Activated naive CD4-positive, alpha-beta T cell (primary cell): ENCODE measurements at places on chromosomes 2 and 18.

DNA sequence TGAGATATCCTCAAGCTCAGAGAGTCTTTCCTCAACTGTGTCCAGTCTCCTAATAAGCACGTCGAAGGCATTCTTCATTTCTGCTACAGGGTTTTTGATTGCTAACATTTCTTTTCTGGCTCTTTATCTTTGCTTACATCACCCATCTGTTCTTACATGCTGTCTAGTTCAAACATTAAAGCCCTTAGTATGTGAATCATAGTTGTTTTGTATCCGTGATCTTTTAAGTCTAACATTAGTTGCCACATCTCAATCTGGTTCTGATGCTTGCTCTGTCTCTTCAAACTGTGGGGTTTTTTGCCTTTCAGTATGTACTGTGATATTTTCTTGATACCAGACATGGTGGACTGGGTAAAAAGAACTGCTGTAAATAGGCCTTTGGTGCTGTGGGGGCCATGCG lies 235.2 kb downstream of the SH3RF3 start:
- DNase-seq = no peak

- DNase-seq = no peak
Measured at GRCh38 chr2:126996378-126996699, 97.6 kb downstream of the TEX51 start.

DNA sequence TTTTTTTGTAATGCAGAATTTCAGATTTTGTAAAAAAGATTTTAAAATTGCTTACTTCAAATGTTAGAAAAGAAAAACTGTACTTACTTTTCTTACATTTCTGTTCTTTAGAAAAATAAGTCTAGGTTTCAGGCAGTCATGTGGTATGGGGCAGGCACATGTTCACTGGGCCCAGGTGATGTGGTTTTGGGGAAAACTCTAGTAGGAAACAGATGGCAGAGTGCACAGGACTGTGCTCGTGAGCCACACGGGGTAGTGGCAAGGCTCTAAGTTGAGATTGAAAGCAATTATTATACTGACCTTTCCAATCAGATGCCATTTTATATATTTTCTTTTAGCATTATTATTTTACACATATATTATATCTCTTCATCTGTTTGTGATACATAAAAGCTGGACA lies 1036.9 kb upstream of the TMEFF2 start:
- no peak for DNase-seq

DNA sequence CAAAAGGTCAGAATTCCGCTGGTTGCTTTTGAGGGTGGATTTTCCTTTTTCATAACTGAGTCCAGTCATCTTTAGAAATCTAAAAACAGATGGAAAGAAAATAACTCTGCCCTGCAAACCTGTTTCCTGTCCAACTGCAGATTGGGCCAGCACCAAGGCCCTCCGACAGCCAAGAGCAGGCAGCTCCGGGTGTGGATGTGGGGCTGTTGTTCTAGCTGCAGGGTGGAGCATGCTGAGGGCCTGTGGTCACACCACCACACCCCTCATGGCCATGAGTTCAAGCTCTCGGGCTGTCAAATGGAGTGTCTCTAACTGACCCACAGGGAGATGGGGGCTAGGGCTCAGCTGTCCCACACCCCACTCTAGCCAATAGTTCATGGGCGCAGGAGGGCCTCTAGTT lies 69.3 kb upstream of the BZW1 start:
- DNase-seq = no peak
